ENCODE measurements at places on chromosomes 12 and 14. TPM values are rescaled to one million over a fixed set of nuclear protein-coding genes. Genes with fewer than 3 reads are reported as not detected.

GRCh38 chr14:58725871-58726270, 88.1 kb downstream of the DACT1 start:
- DNase-seq = no peak

Gene SLC48A1
- total RNA-seq = 103 TPM

DNA sequence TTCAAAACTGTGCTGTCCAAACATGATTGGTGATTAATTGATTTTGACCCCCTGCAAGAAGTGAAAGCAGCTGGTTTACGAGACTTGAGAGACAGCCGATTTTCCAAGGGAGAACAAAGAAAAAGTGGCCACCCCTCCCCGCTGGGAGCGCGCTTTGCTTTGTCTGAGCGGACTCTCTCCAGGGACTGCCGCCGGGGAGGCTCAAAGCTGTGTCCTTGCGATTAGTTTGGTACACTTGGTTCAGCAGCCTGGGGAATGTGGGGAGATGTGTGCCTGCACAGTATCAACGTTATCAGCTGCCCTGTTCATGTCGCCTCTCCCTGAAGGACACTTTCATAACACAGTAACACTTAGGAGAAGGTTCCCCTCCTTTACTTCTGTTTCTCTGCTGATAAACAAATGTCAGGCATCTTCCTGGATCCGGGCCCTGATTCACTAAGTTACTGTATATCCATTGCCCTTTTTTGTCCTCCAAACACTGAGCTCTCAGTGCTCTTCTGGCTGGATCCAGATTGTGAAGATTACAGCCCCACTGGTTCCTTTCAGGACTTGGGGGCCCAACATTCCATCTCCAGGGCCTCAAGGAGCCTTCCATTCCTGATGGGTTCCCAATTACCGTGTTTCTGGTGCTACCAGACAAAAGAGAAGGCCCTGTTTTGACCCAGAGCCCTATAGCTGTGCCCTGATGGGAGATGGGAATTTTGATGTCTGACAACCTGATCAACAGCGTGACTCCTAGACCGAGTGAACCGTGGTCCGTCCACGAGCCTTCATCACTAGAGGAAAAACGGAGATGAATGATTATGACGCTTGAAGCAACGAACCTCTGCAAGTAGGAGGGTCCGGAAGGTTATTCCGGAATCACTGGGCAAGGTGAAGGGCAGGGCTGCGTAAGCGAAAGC, 31.7 kb upstream of the TUBA1C start:
- peak; percentile 86 for DNase-seq

Gene HSP90B1
- total RNA-seq = 256 TPM

Gene CSRNP2
- 87.2 TPM for total RNA-seq

All from dorsolateral prefrontal cortex (tissue), 122 donors.